Panc1 (cell line): ENCODE measurements at places on chromosomes 11 and 22. TPM values are rescaled to one million over a fixed set of nuclear protein-coding genes. Genes with fewer than 3 reads are reported as not detected.

Gene MMP11
- total RNA-seq, result 3.0 TPM

Gene WNT7B
- 52.1 TPM for total RNA-seq

Gene TUBA8
- total RNA-seq, result 1.3 TPM

Gene DUSP18
- 15.4 TPM for total RNA-seq

Gene CWF19L2
- 11.1 TPM for total RNA-seq

Gene CD6
- total RNA-seq, result 1.1 TPM

Gene TPBGL
- total RNA-seq, result 0.54 TPM

Gene P4HA3
- total RNA-seq, result 1.3 TPM

Gene MYRF
- total RNA-seq, result 2.8 TPM

Gene CRYAB
- total RNA-seq, result 0.59 TPM

Gene MS4A2
- not detected for total RNA-seq

Gene CLCF1
- total RNA-seq, result 9.3 TPM

Gene APOBEC3C
- total RNA-seq, result 12.7 TPM

Gene RIMBP3B
- 0.54 TPM for total RNA-seq

Gene INSC
- 0.08 TPM for total RNA-seq

Gene DEUP1
- not detected for total RNA-seq

Gene LINC01488
- not detected for total RNA-seq

Gene KRTAP5-9
- not detected for total RNA-seq

Gene DBX1
- total RNA-seq, result not detected

Gene FXYD2
- 0.39 TPM for total RNA-seq

Gene YAP1
- 158 TPM for total RNA-seq

Gene OR51B4
- total RNA-seq, result not detected

Gene HOATZ
- not detected for total RNA-seq

Gene APOL4
- not detected for total RNA-seq

Gene TNNT3
- 0.41 TPM for total RNA-seq

Gene SOX6
- 0.21 TPM for total RNA-seq

Gene RCE1
- 43.7 TPM for total RNA-seq

Gene ART1
- not detected for total RNA-seq

Gene EML3
- total RNA-seq, result 88.8 TPM

Gene CEP126
- 6.6 TPM for total RNA-seq

Gene RAB3IL1
- total RNA-seq, result 8.9 TPM

Gene OSM
- total RNA-seq, result not detected

Gene DCDC1
- not detected for total RNA-seq

Gene USP2
- 3.1 TPM for total RNA-seq

Gene AIFM3
- total RNA-seq, result 2.7 TPM

Gene SCN4B
- total RNA-seq, result 0.33 TPM

Gene SCGB2A2
- total RNA-seq, result not detected
